ENCODE measurements at places on chromosomes 2 and 18. TPM values are rescaled to one million over a fixed set of nuclear protein-coding genes. Genes with fewer than 3 reads are reported as not detected.

DNA sequence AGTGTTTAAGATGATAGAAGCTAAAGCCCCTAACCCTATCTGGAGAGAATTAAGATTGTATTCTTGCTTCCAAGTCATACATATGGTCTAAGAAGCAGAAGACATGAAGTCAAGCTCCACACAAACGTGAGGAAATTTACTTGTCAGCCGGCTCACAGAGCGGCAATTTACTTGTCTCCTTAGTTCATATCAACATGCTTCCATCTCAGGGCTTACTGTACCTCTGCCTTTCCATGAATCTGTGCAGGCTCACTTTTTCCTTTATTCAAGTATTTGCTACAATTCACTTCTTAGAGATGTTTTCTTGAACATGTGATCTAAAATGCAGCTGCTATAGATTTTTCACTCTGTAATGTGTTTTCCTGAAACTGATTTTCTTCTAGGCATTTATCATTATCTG is 1386.4 kb downstream of the LRP1B start:
- no peak for DNase-seq

GRCh38 chr2:132871831-132872230 is 201.8 kb upstream of the LYPD1 start:
- DNase-seq, result no peak

DNA sequence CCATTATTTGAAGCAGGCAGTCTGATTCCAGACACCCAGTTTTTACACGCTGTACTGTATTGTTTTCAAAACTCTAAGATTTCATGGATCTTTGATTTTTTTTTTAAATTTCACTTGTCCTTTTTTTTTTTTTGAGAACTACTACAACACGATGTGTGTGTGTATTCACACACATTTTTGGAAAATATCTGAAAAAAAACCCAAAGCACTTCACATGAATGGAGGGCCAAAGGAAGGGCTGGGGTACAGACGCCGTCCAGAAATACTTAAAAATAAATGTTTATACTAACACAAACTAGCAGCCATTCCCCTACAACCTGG is 314 bp upstream of the SSB start:
- DNase-seq, result no peak

CHAC2 gene
- 5.4 TPM for polyA plus RNA-seq
